ENCODE measurements at places on chromosomes 16 and 17.

DNA sequence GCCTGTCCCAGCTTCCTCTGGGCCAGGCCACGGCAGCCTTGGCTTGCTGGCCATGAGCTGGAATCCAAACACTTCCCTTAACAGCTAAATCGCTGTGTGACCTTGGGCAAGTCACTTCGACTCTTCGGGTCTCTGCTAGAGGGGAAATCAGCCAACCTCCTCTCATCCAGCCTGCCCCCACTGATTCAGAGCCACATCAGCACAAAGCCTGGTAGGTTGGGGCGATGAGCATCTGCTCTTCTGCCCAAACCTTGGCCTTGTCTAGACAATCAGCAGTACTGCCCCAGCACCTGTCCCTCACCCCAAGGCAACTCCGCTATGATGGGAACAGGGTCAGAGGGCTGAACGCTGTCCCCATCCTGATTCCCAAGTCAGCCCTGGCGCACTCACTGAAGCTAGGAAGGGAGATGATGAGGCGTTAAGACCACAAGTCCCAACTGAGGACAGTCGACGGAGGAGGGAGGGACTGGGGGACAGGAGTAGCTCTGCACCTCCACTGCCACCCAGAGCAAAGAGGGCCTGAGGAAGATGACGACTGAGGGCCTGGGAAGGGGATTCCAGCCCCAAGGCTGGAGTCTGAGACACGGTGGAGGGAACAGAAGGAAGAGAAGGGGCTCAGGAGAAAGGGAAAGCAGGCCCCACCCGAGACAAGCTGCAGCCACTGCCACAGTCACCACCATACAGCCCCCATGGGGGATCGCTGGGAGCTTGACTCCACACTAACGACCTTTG is 1.3 kb downstream of the CLUH start:
- DNase-seq = no peak

- DNase-seq = no peak
Measured at GRCh38 chr17:41073676-41074075, 8.0 kb upstream of the KRTAP2-4 start.

GRCh38 chr16:473046-474043 is 47.9 kb downstream of the RAB11FIP3 start:
- no peak for DNase-seq

DNA sequence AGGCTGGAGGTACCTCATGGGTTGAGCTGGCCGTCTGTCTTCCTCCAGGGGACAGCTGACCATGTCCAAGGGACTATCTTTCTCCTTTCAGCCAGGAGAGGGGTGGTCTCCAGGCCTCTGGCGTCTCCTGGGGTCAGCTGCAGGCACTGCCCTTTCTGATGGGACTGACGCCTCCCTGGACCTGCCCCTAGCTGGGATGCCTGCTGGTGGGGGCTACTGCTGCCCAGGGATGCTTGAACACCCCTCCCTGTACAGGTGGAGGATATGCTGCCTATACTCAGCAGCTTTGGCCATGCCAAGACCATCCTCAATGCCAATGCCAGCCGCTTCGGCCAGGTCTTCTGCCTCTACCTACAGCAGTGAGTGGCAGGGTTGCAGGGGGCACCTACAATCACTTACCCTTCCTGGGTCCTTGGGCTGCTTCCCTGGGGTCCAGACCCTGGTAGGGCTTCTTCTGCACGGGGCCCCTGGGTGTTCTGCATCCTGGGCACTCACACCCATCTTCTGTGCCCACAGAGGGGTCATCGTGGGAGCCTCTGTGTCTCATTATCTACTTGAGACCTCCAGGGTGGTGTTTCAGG is 4.2 kb downstream of the MYO15B start:
- DNase-seq = no peak

DNA sequence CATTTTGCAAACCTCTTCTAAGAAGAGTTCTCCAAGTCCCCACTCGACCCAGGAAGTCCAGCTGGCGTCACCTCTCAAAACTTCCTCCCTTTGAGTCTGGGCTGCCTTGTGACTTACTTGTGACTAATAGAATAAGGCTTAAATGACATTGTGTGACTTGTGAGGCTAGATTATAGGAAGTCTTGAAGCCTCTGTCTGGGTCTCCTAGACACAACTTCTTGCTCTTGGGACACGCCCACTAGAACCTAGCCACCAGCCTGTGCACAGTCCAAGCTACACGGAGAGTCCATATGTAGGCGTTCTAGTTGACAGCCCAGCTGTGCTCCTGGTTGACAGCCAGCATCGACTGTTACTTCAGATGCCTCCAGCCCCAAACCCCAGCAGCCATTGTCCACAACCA is 66.7 kb upstream of the TANC2 start:
- DNase-seq = no peak

- no peak for DNase-seq
Measured at GRCh38 chr16:85529489-85530369, 83.4 kb upstream of the GSE1 start.

DNA sequence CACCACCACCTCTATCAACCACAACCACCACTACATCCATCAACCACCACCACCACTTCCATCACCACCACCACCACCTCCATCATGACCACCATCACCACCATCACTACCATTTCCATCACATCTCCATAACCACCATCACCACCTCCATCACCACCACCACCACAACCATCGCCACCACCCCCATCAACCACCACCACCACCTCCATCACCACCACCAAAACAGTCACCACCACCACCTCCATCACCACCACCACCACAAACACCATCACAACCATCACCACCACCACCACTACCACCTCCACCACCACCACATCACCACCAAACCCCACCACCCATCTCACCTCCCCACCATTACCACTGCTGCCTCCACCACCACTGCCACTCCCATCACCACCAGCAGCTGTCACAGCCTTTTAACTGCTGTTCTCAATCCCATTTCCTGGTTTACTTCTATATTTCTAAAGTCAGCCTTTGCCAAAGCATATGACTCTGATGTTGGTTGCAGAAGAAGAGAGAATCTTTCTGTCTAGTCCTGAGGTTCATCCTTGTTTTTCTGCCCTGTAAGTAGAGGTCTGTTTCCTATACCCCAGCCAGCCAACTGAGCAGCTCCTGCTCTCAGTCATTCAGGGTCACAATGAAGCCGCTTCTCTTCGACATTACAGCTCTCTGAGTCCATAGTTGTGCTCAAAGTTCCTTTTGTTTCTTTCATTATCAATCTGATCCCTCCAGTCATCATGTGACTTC is 14.0 kb downstream of the MARCHF10 start:
- no peak for DNase-seq

GRCh38 chr16:57468346-57468745 is 5.9 kb downstream of the POLR2C start:
- DNase-seq = no peak

DNA sequence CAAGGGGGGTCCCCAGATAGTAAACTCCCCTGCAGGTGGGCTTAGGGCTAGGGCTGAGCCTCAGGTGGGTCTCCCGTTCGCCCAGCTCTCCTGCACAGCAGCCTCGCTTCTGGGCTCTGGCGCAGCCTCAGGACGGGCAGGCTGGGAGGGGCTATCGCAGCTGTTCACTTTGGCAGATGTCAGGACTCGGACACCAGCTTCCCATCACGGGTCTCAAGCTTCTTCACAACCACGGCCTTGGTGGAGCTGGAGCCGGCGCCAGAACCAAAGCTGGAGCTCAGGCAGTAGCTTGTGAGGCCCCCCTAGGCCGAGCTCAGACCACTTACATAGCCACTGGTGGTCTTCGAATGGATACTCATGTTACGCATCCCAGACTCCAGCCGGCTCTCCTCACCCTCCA is 26.0 kb downstream of the CLEC3A start:
- no peak for DNase-seq

DNA sequence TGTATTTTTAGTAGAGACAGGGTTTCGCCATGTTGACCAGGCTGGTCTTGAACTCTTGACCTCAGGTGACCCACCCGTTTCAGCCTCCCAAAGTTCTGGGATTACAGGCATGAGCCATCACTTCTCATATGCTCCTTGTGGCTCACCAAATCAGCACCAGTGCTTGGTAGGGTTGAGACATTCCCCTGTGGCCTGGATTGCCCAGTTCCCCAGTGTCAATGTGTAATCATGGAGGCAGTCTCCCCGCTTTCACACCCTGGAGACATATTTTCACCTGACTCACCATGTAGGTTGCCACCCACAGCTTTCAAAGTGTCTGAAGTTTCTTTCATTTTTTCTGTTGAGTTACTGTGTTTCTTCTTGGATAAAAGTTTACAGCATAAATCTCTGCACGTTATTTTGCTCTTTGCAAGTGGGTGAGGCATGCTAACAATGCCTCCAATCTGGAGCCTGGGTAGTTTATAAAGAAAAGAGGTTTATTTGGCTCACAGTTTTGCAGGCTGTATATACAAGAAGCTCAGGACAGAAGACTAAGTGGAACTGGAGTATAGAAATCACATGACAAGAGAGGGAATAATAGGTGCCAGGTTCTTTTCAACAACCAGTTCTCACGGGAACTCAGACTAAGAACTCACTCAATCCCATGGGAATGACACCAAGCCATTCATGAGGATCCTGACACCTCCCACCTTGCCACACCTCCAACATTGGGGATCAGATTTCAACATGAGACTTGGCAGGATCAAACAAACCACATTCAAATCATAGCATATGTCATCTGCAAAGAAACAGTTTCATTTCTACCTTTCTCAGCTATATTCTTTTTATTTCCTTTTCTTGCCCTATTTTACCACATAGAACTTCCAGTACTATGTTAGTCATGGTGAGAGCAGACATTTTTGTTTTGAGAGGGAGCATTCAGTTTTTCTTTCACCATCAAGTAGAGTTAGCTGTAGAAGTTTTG is 113.2 kb downstream of the PHKB start:
- DNase-seq = peak; percentile 23

- no peak for DNase-seq
Measured at GRCh38 chr17:18858567-18859245, 775 bp downstream of the PRPSAP2 start.

- no peak for DNase-seq
Measured at GRCh38 chr17:65053354-65053881, 3.1 kb downstream of the GNA13 start.

- no peak for DNase-seq
Measured at GRCh38 chr16:52696126-52696525, 149.2 kb upstream of the TOX3 start.

DNA sequence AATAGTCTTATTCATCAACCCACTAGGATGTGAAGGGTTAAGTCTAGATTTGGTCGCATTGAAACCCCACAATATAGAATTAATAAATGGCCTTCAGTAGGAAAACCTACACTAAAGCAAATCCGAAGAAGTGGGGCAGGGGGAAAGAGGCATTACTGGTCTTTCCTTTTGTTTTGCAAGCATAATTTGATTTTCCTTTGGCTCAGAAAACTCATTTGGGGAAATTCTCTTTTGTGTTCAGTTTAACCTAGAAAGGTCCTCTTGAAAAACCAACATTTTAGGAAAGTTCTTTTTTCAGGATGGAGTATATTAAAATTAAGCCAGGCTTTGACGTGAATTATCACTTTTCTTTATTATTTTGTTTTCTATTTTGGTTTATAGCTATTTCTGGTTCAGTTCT is 31.7 kb downstream of the ERCC4 start:
- DNase-seq = no peak

DNA sequence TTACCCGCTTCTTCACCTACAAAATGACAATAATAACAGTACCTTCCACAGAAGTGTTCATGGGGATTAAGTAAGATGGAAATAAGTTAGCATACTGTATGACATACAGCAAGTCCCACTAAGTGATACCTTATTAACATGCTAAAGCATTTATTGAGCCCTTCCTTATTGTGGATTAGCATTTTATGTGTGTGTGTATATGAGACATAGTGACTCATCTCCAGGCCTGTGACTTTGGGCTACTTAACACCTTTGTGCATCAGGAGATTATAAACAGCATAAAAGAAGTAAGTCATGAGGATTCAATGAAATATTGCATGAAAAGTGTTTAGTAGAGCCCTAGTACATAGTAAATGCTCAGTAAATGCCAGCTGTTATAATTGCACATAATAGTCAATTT is 52.9 kb downstream of the CA10 start:
- no peak for DNase-seq

- no peak for DNase-seq
Measured at GRCh38 chr16:11605564-11605886, 18.8 kb upstream of the LITAF start.

DNA sequence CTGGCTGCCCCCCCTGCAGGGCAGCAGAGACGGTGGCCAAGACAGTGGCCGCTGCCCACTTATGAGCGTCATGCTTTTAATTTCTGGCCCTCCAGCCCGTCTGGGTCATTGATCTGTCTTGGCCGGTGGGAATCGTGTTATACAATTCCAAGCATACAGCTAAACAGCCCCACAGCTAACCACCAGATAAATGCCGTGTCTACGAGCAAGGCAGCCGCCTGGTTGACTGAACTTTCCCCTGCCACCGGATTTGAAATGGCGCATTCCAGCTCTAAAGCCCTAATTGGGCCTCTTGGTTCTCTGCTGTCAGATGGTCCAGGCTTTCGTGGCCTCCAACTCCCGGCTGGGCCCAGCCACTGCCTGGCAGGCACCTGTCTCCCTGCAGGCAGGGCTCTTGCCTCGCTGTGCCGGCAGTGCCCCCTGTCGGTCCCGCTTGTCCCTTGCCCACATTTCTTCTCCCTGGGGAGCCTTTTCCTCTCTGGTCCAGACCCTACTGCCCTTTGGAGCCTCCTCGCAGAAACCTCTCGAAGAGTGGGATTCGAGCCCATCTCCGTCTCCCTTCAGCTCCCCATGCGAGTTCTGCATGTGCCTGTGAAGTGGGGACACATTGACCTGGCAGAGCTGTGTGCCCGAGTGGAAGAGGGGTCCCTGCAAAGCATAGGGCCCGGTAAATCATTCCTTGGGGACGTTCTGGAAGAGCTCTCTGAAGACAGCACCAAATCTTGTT is 1.8 kb upstream of the RBFOX3 start:
- peak; percentile 23 for DNase-seq

- DNase-seq = no peak
Measured at GRCh38 chr17:66684731-66685130, 150.2 kb upstream of the CACNG5 start.

GRCh38 chr17:73414171-73414955 is 102.6 kb upstream of the CDC42EP4 start:
- DNase-seq = no peak

DNA sequence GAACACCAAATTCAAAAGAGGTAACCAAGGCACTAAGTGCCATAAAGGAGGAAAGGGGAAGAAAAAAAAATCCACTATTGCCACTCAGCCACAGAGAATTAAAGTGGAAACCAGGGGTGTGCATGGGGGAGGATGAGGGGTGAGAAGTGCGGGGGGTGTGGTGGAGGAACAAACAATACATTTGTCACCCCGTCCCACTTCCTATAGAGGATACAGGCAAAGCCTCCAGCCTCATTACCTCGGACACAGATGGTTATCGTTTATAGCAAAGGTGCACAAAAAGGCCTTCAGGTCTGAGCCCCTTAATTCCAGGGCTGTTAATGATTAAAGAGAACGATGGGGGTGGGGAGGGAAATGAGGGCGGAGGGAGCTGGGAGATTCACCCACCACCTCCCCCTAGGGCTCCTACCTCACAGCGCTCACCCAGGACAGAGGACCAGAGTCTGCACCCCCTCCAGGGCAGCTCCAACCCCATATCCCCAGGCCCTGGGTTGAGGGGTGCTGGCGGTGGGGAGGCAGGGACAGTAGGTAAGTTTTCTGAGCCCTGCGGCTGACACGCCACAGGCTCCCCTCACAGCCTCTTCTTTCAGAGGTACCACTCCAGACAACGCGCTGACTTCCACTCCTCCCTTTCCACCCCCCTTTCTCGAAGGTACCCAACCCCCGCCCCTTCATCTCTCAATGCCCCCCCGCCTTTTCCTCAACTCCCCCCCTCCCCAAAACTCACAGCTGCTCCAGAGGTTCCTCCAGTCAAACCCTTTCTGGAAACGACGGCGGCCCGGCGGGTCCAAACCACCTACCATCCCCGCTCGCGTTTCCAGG is 470 bp downstream of the DCUN1D3 start:
- peak; percentile 23 for DNase-seq

All from T-helper 2 cell treated with Interferon-gamma antibody and Interleukin-4, amounts not matched to agents 5 μg/mL and 100 μg/mL, for 36 hours (primary cell).